RWPE2 (cell line): ENCODE measurements at places on chromosomes 7 and 10.

DNA sequence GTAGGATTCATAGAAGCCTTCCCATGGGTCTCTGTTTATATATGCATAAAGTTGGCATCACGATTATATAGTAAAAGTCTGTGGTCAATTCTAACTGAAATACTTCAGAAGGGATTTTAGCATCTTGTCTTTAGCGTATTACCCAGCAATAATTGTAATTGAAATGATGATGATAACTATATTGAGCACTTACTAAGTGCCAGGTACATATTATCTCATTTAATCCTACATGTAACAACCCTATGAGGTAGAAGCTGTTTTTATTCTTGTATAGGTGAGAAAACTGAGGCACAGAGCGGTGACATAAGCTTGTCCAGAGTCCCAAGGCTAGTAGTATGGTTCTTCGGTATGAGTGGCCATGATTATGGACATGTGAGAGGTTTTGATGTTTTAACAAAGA lies 33.8 kb downstream of the PANK1 start:
- no peak for DNase-seq

GRCh38 chr7:74455928-74456327 lies 2.2 kb downstream of the GTF2IRD1 start:
- no peak for DNase-seq

GRCh38 chr10:126101736-126102135 lies 205.4 kb downstream of the FANK1 start:
- no peak for DNase-seq

GRCh38 chr7:41688012-41688625 lies 14.8 kb downstream of the INHBA start:
- no peak for DNase-seq
